Epithelial cell of esophagus (primary cell): ENCODE measurements at places on chromosomes 2 and 18.

DNA sequence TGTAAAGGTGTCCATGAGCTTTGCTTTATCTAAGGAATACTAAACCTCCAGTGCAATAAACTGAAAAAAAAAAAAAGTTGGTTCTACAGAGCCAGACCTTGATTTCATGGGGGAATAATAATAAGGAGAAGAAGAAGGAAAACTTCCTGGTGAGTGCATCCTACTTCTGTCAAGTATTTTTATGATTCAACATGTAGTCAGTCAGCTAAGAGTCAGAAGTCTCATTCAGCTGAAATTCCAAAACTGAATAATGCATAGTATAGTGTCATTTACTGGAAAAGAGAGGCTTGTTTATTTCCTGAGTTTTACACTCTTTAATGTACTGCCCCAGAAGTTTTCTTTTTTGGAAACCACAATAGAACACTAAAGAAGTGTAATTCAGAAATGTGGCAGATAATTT is 77.8 kb upstream of the TACR1 start:
- peak; percentile 67 for DNase-seq

DNA sequence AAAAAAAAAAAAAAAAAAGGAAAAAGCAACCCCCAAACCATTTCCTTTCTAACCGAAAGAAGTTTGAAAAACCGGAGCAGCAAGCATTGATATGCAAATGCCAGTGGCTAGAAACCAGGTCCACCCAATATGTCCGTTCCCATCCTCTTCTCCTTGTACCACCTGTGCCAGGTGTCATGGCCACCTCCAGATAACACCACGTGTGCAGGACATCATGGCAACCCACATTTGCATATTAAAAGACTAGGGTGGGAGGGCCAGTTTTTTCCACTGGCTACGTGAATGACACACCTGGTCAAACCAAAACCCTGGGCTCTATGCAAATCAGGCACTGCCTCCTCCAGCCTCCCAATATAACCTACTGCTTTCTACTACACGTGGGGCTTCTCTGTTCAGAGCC is 303.3 kb upstream of the GULP1 start:
- DNase-seq: no peak

DNA sequence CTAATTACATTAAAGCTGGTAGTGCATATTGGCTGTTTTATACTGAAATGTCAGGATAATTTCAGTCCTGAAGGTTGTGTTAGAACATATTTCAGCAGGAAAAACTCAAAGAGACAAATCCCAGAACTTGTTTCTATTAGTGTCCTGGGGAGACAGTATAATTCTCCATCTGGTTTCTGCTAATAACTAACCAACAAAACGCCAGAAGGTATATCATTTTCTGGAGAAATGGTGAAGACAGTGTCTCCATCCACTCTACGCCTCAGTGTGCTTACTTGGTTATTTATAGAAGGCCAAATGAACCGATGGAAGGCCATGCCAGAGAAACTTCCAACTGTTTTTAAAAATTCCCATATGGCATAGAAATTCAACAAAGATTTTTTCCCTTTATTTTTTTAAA is 41.6 kb downstream of the GCA start:
- no peak for DNase-seq

- no peak for DNase-seq
These were observed 89.5 kb upstream of the RBMS1 start for GRCh38 chr2:160583146-160583535.

- DNase-seq: no peak
These were observed 450.0 kb upstream of the SLC14A2 start for GRCh38 chr18:45165176-45165713.

GRCh38 chr2:98656800-98657199 is 48.4 kb downstream of the UNC50 start:
- DNase-seq: no peak

DNA sequence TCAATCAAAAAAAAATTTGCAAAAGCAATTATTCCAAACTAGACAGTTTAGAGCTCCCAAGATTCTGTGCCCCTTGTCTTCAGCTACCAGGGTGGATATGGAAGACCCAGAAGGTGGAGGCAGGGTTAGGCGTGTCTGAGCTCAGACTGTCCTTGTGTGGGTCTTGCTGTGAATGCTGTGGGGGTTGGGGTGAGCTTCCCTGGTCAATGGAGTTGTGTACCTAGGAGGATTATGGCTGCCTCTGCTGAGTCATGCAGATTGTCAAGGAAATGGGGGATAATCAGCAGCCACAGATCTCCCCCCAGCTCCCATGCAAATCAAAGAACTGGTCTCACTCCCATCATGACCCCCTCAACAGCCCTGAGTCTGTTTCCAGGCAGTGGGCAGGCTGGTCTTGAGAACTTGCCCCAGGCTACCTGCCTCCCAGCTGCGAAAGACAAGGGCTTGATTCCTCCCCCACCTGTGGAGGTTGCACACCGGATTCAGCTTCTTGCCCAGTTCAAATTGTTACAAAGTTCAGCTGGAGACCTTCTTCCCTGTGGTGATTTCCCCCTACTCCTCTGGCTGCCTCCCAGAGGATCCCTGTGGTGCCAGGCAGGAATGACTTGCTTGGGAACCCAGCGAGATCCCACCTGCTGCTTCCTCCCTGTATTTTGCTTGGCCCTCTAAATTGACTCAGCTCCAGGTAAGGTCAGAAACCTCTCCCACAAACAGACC is 77.0 kb downstream of the RAD51AP2 start:
- DNase-seq: peak; percentile 55

- DNase-seq: peak; percentile 31
These were observed 135.0 kb downstream of the TGIF1 start for GRCh38 chr18:3584897-3585460.
